ENCODE measurements at places on chromosomes 4 and X.
A peak's percentile ranks its signal among the peaks of the same experiment; 100 is the strongest.

DNA sequence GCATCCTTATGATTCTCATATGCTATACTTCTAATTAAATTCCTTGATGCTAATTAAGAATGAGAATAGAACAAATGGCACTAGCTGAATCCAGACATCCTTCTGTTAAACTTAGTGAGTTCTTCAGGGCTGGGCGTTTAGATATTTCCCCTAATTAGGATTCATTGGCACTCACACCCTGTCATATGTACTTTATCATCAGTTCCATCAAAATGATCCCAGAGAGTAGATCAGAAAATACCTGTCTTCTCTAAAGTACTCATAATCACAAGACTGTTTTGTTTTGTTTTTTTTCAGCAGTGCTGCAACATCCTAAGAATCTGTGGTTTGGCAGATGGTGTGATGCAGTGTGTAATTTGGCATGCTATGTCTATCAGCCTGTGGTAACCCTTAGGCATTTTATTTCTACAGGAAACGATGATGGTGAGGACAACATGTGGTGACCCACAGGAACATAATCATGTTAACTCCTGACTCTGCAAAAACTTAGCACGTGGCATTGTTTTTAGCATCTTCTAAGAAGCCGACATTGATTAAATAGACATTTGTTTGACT lies 2528.4 kb downstream of the ARAP2 start:
- DNase-seq, result no peak

DNA sequence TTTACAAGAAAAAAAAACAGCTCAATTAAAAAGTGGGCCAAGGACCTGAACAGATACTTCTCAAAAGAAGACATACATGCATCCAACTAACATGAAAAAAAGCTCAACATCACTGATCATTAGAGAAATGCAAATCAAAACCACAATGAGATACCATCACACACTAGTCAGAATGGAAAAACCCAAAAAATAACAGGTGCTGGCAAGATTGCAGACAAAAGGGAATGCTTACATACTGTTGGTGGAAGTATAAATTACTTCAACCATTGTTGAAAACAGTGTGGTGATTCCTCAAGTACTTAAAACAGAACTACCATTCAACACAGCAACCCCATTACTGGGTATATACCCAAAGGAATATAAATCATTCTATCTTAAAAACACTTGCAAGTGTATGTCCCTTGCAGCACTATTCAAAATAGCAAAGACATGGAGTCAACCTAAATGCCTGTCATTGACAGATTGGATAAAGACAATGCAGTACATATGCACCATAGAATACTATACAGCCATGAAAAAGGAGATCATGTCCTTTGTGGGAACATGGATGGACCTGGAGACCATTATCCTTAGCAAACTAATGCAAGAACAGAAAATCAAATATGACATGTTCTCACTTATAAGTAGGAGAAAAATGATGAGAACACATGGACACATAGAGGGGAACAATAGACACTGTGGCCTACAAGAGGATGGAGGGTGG lies 97.6 kb downstream of the RAB28 start:
- no peak for DNase-seq

GRCh38 chrX:257681-258289 lies 23.4 kb upstream of the PLCXD1 start:
- no peak for DNase-seq

DNA sequence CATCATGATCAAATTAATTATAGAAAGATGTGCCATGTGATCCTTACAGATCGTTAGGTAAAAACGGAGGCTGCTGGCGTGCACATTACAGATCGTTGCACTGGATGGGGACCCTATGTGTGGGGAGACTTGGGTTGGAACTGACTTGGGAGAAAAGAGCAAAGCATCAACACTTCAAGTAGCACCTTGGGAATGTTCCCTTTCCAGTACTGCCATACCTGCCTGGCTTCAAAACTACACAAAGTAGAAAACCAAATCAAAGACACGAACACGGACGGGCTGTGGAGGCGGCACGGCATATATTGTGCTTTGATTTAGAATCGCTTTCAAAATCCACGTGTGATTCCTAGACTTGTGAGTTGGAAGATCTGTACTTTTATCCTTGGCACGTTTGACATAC lies 898 bp downstream of the CMC4 start:
- no peak for DNase-seq

- no peak for DNase-seq
Observed at GRCh38 chr4:145501051-145501660, 19.5 kb downstream of the SMAD1 start.

DNA sequence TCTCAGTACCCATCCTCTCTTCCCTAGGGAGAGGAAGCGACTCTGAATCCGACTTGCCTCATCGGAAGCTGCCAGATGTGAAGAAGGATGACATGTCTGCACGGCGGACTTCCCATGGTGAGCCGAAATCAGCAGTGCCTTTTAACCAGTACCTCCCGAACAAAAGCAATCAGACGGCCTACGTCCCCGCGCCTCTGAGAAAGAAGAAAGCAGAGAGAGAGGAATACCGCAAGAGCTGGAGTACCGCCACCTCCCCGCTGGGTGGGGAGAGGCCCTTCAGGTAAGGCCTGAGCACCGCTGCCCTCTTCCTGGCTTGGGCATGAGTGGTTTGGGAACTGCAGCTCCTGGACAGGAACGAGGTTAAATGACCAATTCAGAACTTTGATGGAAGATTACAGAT lies 81.2 kb downstream of the LIMCH1 start:
- DNase-seq, result no peak

- no peak for DNase-seq
Observed at GRCh38 chr4:33959519-33959918, 2284.8 kb downstream of the ARAP2 start.

- no peak for DNase-seq
Observed at GRCh38 chr4:99221980-99222379, 2.9 kb upstream of the ADH6 start.

DNA sequence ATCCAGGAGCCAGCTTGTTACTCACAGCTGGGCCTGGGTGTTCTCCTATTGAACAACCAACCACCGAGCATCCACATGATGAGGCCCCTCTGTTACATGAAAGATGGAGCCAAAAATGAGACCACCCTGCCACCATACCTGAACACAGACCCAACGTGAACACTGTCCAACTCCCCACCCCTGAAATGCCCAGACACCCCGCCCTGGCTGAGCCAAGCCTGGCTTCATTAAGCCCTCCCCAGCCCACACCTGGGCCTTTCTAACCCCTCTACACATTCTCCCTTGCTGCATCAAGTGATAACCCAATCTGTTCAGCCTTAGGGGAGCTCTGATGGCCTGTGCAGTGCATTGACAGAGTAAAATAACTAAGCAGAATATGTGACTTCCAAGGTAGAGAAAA lies 80.7 kb downstream of the EVC start:
- no peak for DNase-seq

GRCh38 chr4:139890816-139891215 lies 225.2 kb downstream of the MGST2 start:
- DNase-seq, result no peak

DNA sequence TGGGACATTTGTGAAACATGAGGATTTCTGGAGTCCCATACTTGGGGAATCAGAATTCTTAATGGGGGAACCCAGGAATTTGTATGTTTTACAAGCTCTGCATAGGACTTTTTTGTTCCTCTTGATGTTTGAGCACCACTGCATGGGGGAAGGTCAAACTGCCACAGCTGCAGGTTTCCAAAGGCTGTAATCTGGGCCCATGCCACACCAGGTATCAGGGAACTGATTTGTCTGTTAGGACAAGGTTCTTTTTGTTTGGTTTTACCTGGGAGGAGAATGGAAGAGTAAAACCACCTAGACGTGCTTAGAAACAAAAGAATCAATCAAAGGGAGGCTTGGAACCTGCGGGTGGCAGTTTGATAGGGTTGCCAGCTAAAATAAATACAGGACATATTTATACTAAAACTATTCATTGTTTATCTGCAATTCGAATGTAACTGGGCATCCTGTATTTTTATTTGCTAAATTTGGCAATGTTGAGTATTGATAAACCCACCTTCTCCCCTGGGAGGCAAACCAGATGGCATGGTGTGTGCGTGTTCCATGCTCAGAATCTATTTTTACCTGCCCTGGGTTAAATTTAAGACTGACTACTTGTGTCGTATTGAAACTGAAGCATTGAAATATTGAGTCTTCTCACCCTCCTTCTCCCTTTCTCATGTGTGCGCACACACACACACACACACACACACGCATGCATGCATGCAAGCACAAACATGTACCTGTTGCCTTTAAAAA lies 63.7 kb downstream of the TMEM164 start:
- DNase-seq, result no peak

- DNase-seq, result no peak
Observed at GRCh38 chrX:133847340-133847994, 137.9 kb downstream of the GPC3 start.

- DNase-seq, result no peak
Observed at GRCh38 chrX:117532339-117532738, 584.3 kb downstream of the KLHL13 start.

GRCh38 chrX:102720237-102721168 lies at the start of gene GPRASP3:
GPRASP3 (plus strand) TSS chrX:102720743; CDS start chrX:102748996, 28,253 bp downstream.
- DNase-seq, result peak; percentile 40

- DNase-seq, result no peak
Observed at GRCh38 chrX:1576201-1576992, 15.0 kb upstream of the AKAP17A start.

DNA sequence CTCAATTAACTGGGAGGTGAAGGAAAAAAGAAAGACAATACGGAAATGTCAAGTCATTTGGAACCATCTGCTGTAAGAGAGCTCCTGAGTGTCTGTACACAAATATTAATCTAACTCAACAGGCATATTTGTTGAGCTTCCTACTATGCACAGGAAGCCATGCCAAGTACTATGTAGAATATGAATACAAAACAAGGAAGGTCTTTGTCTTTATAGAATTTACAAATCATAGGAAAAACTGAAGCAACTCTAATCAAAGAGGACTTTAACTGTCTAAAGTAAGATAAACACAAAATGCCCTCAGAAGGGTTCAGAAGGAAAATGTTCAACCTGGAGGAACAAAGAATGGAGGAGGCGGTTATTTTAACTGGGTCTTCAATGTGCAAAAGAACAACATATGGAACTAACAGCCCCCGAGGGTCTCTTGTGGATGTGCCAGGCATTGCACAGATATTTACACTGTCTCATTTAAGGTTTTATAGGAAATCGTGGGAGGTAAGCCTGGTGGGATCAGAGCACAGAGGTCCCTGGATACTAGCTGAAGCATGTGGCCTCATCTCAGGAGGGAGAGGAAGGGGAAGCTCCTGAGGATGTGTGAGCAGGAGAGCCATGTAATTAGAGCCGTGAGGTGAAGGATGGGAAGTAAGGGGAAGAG lies 5.8 kb downstream of the FAM114A1 start:
- no peak for DNase-seq

- no peak for DNase-seq
Observed at GRCh38 chr4:1024882-1025545, 13.6 kb downstream of the FGFRL1 start.

- no peak for DNase-seq
Observed at GRCh38 chr4:95049551-95050233, 291.9 kb downstream of the BMPR1B start.

GRCh38 chr4:145635117-145635516 lies 15.9 kb downstream of the MMAA start:
- no peak for DNase-seq

DNA sequence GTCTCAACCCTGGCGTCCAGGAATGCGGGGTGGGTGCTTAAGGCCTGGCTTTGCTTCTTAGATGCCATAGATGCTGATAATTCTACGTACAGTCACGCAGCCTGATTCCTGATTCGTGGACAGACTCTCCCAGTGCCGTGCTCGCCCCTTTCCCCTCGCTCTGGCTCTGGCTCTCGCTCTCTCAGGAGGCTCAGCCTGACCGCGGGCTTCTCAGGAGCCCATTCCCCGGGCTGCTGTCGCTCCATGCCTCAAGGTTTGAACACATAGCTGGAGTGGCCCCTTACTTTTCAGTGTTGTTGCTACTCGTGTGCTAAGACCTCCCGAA lies 59.2 kb upstream of the ZC4H2 start:
- DNase-seq, result no peak

- DNase-seq, result no peak
Observed at GRCh38 chr4:25015012-25015411, 15.7 kb downstream of the LGI2 start.

DNA sequence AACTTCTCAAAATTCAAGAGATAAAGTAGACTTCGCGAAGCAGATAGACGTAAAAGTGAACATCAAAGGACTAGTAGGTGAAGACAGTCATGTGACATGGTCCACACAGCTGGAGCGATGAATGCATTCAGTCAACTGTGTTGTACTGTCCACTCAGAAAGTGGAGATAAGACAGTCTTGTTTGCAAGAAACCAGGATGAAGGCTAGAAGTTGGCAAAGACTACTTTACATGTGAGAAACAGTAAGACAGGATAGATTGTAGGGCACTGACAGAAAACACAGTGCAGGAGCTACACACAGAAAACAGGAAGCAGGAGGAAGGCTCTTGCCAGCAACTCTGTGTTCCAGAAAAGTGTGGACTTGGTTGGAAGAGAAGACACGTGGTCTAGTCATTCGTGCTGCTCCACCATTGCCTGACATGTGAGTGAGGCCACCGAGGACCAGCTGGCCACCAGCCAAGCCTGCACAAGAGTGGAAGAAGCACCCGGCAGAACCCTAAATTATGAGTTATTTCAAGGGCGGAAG lies 78.9 kb downstream of the FAT1 start:
- no peak for DNase-seq

- DNase-seq, result no peak
Observed at GRCh38 chr4:15034071-15034764, 31.9 kb downstream of the CPEB2 start.

DNA sequence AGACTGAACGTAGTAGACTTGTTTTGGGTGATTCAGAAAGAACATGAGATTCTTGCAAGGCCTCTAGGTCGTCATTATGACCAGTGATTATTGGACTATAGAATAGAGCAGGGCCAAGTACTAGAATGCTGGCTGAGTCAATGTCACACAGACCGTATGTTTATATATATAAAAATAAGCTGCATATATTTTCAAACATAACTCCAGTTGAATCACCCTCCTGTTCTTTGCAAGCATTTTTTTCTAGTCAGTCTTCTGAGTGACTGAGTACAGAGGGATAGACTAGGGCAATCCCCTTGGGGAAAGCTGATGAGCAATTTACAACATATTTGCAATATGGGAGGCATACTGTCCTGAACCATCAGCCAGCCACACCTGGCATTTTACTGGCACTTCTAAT lies 48.4 kb upstream of the PRPS1 start:
- no peak for DNase-seq

DNA sequence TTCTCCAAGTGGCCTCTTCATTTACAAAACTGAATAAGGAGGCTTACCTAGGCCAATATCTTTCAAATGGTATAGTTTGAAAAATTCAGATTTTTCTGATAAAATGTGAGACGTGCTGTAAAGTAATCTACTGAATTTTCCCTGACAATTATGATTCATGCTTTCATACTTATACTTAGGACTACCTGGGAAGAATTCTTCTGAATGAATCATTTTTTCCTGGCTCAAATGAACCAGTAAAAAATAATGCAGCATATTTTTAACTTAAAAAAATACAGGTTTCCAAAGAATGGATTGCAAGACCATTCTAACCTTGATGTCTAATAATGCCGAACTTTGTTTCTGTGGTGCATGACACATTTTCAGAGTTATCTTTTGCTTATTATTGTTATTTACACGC lies 375.4 kb downstream of the ZNF674 start:
- no peak for DNase-seq

GRCh38 chr4:55079451-55080173 lies 45.8 kb downstream of the KDR start:
- no peak for DNase-seq

- no peak for DNase-seq
Observed at GRCh38 chr4:66539745-66540144, 869.5 kb upstream of the EPHA5 start.

GRCh38 chr4:125314676-125315575 lies at the start of gene FAT4:
FAT4 (plus strand) TSS chr4:125314955; CDS start chr4:125316412, 1,457 bp downstream.
- peak; percentile 17 for DNase-seq

GRCh38 chrX:55452833-55453124 lies 852 bp downstream of the MAGEH1 start:
- no peak for DNase-seq
